ENCODE measurements at places on chromosomes 12 and 14. TPM values are rescaled to one million over a fixed set of nuclear protein-coding genes. Genes with fewer than 3 reads are reported as not detected.

The PMEL gene
- total RNA-seq = 2.5 TPM

The FKBP3 gene
- total RNA-seq = 52.5 TPM

The FOXG1 gene
- not detected for total RNA-seq

The SIX1 gene
- not detected for total RNA-seq

The FGF23 gene
- total RNA-seq = not detected

The TPH2 gene
- total RNA-seq = not detected

The SLC2A13 gene
- 6.0 TPM for total RNA-seq

The P3H3 gene
- 1.1 TPM for total RNA-seq

The A2M gene
- 0.28 TPM for total RNA-seq

The AVPR1A gene
- total RNA-seq = not detected

The CNTN1 gene
- total RNA-seq = not detected

The SLC17A8 gene
- not detected for total RNA-seq

The DIO2 gene
- total RNA-seq = 0.13 TPM

The GPR162 gene
- total RNA-seq = 0.15 TPM

The PRH2 gene
- total RNA-seq = not detected

The LTB4R2 gene
- total RNA-seq = 8.7 TPM

The ACOT4 gene
- total RNA-seq = 1.4 TPM

The PRORP gene
- total RNA-seq = 40.3 TPM

The RASSF9 gene
- not detected for total RNA-seq

The BCL11B gene
- total RNA-seq = 51.4 TPM

The AMN gene
- total RNA-seq = 2.1 TPM

The FAM216A gene
- 29.0 TPM for total RNA-seq

The CATSPERB gene
- total RNA-seq = 2.5 TPM

The PRB3 gene
- total RNA-seq = not detected
